ENCODE measurements at places on chromosomes 16 and 17.

DNA sequence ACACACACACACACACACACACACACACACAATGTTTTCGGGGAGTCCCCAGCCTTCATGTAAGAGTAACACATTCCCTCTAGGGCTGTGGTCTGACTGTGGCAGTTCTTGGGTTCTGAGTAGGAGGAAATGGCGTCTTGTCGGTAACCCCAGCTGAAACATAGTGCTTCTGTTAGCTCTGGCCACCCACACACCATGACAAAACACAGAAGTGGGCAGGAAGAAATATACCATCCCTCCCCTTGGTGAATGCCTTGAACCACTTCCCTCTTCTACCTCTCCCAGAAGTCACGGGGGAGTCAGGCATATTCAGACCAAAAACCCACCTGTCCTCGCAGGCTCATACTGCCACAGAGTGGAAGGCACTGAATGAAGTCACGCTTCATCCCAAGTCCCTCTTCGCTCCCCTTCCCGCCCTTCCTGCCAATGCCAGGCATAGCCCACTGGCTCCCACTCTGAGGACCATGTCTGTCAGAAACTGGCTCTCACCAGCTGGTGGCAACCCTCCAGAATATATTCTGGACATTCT is 11.5 kb downstream of the SLC35B1 start:
- DNase-seq: no peak

DNA sequence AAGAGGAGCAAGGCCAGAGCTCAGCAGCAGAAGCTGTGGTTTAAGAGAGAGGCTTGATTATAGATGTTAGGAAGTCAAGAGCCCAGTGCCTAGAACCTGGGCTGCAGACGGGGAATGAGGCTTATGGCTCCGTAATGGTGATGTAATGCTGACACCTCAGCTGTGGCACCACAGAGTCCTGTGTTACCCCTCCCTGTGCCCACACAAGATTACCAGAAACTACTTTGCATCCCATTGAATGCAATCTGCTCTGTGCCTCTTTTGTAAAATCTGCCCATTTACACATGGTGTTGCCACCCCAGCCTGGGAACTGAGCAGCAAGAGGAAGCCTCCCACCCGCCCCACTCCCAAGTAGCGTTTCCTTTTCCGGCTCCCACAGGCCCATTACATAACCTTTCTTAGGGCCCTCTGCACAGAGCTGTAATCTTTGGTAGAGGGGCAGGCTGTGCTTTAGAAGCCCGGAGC is 57.0 kb downstream of the PITPNC1 start:
- no peak for DNase-seq

DNA sequence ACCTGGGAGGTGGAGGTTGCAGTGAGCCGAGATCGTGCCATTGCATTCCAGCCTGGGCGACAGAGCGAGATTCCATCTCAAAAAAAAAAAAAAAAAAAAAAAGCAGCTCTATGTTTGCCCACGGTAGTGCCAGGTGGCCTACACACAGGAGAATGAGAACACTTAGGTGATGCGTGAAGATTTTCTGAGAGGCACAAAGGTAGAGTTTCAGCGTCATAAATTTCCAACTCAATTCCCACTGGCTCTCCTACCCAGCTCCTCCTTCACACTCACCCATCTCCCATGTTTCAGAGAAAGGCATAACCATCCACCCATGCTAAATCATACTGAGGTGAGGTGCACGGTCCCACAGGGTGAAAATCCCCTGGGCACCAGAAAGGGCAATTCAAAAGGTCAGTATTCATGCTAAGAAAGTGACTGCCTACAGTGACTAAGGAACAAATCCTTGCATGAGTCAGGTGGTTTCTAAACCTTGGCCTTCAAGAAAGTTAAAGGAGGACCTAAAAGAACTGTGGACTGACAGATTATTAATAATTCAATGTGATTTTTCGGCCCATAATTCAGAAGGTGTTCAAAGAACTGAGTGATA is 4.8 kb downstream of the DCAKD start:
- DNase-seq: no peak

GRCh38 chr16:6020162-6020985 is 922.8 kb upstream of the EEF2KMT start:
- no peak for DNase-seq

DNA sequence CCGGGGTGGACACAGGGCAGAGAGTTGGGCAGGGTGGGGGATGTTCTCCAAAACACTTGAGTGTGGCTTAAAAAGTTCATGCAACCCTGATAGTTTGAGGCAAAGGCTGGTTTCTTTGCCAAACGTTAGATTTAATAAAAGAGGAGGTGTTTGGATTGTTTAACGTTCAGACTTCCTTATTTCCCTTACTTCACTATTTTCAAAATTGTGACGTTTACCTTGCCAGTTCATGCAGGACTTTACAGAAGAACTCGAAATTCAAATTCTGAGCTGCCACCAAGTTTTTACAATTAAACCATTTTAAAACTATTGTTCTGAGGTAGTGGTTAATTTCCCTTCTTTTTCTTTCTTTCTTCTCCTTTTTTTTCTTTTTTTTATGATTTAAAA is 5.5 kb downstream of the SEC14L1 start:
- DNase-seq: no peak

DNA sequence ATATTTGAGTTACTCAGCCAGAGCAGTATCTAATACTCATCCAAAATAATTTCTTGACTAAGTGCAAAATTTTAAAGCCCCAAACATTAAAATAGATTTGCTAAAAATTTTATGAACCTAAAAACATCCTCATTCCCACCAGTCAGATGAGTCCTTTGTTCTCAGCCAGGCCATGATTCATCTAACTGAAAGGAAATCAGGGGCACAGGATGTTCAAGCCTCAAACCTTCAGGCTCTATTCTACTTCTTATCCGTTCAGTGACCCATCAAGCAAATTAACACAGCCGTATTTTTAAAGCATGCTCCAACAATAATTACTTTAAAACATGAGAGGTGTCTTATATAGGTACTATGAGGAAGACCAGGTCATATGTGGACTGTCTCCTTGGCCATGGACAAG is 176.5 kb upstream of the MON1B start:
- DNase-seq: no peak

- DNase-seq: no peak
Observed at GRCh38 chr16:11211977-11212797, 43.8 kb downstream of the SOCS1 start.

GRCh38 chr17:32503251-32504165 is 16.7 kb downstream of the CDK5R1 start:
- no peak for DNase-seq

DNA sequence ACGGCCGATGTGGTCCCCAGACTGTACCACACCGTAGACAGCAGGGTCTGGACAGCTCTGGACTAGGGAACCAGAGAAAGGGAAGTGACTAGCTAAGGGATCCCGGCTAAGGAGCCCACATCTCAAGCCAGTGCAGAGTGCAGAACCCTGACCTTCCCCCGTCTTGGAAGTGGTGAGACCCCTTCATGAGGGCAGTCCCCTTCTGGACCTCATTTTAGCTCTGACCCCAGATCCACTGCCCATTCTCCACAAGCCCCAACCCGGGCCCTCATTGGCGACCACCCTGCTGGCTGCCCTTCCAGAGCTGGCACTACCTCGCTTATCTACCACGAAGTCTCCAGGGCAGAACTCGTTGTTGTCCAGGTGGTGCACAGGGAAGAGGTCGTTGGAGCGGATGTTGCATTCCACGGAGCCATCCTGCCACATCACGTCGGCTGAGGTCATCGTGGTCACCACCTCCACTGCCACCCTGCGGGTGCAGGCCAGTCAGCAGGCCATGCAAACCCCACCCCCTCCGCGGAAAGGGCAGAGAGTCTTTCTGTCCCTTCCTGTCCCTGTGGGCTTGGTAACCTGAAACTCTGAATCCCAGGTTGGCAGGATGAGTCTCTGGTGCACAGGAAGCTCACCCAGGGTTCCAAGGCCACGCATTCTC is 14.2 kb downstream of the SPHK1 start:
- no peak for DNase-seq

DNA sequence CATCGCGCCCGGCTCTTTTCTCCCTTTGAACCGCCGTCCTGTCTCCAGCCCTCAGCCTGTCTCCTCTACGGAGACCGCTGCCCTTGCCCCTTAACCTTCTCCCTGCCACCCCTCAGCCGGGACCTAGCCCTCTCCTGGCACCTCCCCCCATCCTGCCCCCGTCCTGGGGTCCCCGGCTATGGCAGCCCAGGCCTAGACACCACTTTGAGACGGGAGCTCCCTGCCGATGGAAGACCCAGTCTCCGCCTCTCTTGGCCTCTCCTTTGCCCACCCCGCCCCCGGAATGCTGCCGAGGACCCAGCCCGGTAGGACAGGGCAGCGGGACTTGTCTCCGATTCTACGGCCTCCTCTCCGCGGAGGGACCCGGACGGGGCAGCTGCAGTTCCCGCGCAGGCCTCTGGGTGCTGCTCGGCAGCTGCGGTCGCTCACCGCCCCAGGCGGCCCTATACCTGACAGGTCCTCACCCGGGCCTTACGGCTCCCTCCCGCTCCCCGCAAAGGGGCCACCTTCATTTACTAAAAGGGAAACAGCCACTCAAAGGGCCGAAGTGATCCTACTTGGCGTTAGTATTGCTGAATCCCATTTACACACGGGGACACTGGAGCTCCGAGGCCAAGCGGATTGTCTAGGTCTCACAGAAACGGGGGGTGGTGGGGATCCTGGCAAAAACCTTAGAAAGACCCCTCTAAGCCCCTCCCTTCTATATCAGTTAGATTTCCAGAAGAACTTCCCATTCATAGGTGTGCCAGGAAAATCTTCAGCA is 32.6 kb upstream of the TAC4 start:
- peak; percentile 73 for DNase-seq

- peak; percentile 15 for DNase-seq
Observed at GRCh38 chr16:1093284-1094123, 2.5 kb downstream of the C1QTNF8 start.

- DNase-seq: no peak
Observed at GRCh38 chr17:63138713-63139112, 172.7 kb downstream of the TANC2 start.

GRCh38 chr17:77604301-77604972 is 354.1 kb upstream of the TNRC6C start:
- DNase-seq: no peak
